Fibroblast of lung (primary cell): ENCODE measurements at places on chromosomes 1 and 21.

- DNase-seq: no peak
Observed at GRCh38 chr21:46610018-46610701, 5.3 kb upstream of the S100B start.

- DNase-seq: no peak
Observed at GRCh38 chr1:93640656-93641440, 40.8 kb downstream of the BCAR3 start.

DNA sequence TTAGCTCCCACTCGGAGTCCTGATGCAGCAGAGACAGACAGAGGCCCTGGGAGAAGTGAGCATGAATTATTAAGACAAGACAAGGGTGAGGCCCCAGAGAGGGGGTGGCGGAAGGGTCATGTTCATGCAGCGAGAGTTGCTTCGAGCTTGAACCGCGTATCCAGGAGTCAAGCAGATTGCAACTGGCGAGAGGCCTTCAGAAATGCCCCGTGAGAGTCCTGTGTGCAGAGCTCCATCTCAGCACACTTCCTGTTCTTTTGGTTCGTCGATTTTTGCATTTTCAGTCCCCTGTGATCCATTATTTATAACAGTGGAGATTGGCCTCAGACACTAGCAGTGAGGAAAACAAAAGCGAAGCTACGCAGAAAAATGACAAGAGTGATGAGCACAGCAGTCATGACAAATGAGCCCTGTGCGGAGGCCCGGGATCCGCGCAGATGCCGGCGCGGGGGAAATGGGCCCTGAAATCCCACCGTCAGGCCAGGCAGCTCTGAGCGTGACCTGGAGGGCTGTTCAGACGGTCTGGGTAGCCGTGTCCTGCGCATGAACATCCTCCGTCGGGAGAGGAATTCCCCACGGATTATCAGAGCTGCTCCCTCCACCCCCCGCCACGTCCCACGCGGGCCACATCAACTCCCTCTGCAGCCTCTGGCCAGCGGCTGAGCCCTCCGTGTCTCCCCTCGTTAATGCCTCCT lies 15.0 kb downstream of the PDE9A start:
- DNase-seq: no peak

DNA sequence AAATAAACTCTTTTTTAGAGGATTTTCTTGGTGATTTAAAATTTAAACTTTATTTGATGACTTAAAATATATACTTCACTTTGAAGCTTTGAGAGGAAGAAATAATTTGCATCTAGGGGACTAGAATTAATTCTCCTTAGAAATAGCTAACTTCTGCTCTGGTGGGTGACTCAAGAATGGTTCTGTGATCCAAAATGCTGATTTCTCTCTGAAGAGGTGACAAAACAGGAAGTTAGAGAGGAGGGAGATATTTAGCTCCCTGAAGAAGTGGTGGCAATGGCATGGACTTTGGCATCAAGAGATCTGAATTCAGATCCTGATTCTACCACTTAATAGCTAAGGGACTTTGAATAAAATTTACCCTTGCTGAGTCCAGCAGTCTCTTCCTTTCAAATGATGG lies 125.8 kb upstream of the ATP1B1 start:
- no peak for DNase-seq

DNA sequence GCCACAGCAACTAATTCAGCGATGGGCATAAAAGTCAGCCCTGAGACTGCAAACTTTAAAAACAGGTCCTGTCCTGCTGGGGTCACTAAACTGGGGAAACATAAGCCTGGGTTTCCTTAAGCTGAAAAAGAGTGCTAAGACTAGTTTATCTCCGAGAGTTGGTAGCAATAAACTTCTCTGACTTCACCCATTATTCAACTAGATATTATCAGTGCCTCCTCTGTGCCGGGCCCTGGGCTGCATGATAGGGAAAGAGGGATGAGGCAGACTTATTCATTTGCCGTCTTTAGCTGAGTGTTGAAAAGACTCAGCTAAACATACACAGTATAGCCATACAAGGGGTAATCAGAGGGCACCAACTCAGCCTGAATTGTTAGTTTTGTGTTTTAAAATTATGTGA lies 33.0 kb downstream of the AK2 start:
- no peak for DNase-seq

DNA sequence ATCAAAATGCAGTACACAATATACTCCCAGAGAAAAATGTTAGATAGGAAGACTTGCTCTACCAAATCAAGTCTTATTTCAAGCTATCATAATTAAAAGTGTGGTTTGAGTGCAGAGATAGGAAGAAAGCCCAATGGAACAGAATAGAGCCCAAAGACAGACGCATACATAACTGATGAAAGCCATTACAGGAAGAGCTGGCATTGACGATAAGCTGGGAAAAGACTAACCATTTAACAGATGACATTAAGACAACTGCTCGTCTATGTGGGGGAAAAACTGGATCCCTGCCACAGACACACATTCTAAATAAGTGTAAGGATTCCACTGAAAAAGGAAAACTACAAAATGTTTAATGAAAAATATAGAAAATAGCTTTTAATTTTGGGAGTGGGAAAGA lies 85.5 kb downstream of the NGF start:
- no peak for DNase-seq

- no peak for DNase-seq
Observed at GRCh38 chr1:156121457-156121856, 6.9 kb downstream of the LMNA start.

GRCh38 chr1:54325703-54326461 lies 80.3 kb downstream of the SSBP3 start:
- DNase-seq: no peak

DNA sequence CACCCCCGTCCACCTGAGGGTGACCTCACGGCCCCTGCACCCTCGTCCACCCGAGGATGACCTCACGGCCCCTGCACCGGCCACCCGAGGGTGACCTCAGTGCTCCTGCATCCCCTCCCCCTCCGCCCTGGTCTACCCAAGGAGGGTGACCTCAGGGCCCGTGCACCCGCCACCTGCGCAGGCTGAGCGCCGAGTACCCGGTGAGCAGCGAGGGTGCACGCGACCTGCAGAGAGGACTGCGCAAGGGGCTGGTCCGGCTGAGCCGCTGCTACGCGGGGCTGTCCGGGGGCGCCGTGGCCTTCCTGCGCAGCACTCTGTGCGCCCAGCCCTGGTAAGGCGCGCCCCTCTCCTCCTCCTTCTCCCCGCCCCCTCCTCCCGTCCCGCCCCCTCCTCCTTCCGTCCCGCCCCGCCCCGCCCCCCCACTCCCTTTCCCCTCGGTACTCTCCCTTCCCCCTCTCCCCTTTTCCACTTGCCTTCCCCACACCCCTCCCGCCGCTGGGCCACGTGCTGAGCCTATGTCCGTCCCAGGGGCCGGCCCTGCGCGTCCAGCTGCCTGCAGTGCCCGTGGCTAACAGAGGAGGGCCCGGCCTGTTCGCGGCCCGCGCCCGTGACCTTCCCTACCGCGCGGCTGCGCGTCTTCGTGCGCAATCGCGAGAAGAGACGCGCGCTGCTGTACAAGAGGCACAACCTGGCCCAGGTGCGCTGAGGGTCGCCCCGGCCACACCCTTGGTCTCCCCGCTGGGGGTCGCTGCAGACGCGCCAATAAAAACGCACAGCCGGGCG lies 28.4 kb downstream of the TRIM11 start:
- DNase-seq: peak; percentile 69

GRCh38 chr1:34870395-34870794 lies 10.8 kb upstream of the SMIM12 start:
- no peak for DNase-seq

DNA sequence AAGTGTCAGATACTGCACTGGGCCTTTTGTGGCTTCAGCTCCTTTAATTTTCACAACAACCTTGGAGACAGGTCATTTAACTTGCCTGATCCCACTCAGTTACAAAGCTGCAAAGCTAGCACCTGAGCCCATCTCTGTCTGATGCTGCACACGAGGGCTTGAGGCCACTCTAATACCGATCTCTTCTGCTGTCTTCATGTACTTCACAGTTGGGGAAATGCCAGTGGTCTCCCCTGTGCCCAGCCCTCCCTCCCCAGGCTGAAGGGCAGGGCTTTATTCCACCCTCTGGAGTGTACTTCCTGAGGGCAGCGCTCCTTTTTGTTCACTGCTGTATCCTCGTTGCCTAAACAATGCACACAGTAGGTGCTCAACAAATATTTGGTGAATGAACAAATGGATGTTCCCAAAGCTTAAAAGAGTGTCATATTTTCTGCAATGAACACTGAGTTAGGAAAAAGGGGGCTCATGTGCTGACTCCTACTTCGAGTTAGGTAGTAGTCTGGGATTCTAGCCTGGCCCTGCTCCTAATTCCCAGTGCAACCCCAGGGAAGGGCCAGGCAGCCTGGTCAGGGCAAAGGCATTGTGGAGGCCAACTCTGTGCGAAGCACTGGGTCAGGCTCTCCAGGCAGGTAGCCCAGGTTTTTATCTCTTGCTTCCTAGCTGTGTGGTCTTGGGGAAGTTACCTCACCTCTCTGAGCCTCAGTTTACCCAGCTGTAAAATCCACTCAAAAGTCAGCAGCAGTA lies 1.1 kb downstream of the TMCO4 start:
- no peak for DNase-seq

- peak; percentile 59 for DNase-seq
Observed at GRCh38 chr1:119702384-119702783, 9.3 kb upstream of the PHGDH start.

- DNase-seq: no peak
Observed at GRCh38 chr1:7698641-7699040, 72.5 kb upstream of the VAMP3 start.

DNA sequence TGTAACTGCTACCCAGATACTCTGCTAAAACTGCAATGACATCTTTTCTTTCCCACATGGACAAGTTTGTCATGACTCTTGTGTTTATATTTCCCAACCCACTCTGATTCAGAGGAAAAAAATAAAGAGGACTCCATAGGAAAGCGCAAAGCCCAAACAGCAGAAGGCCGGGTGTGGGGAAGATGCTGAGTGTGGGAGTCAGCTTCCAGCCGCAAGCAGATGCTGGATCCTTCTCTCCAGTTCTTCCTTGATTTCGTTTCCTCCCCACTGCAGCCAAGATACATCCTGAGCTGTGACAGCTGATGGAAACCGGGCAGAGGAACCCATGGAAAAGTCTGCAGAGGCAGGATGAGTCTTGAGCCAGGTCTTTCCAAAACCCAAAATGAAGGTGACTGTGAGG lies 498.2 kb downstream of the PLPP3 start:
- DNase-seq: peak; percentile 91

GRCh38 chr1:189524501-189524900 lies 953.2 kb downstream of the BRINP3 start:
- DNase-seq: peak; percentile 38
